GM20000 (cell line): ENCODE measurements at places on chromosomes 12 and 14.

- peak; percentile 84 for DNase-seq
Measured at GRCh38 chr14:22598099-22598895, at the start of gene ABHD4. TSS of gene ABHD4 (plus strand) at chr14:22598300. CDS start at chr14:22598307, 7 bp downstream.

- peak; percentile 25 for DNase-seq
Measured at GRCh38 chr12:77685112-77685511, 145.6 kb upstream of the NAV3 start.

DNA sequence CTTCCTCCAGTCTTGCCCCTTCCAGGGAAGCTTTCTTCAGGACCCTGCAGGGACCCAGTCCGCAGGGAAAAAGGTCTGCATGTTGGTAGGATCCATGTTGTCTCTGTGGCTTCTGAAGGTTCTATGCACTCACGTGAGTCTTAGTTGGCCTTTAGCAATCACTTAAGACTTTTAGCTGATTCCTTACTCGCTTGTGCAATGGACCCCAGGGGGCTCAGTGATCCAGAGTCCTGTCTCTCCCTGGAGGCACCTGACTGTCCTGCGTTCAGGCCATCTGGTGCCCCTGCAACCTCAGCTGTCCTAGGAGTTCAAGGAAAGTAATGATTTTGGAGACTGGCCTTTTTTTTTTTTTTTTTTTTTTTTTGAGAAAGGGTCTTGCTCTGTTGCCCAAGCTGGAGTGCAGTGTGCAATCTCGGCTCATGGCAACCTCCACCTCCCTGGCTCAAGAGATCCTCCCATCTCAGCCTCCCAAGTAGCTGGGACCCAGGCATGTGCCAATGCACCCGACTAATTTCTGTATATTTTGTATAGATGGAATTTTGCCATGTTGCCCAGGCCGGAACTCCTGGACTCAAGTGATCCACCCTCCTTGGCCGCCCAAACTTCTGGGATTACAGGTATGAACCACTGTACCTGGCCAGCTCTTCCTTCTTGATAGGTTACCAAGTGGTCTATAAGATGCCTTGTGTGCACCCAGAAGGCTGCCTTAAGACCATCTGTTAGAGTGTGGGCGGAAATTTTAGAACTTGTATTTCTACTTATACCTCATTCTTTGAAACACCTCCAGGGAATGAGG is 4.6 kb downstream of the IFI27L2 start:
- no peak for DNase-seq

GRCh38 chr12:34287986-34288962 is 266.0 kb downstream of the ALG10 start:
- no peak for DNase-seq

GRCh38 chr14:102849526-102850379 is 72.5 kb downstream of the TRAF3 start:
- no peak for DNase-seq

GRCh38 chr12:55930771-55931316 is at the start of gene DGKA:
TSS of gene DGKA (plus strand) at chr12:55931162. CDS start at chr12:55936504, 5,342 bp downstream.
- peak; percentile 83 for DNase-seq

GRCh38 chr14:52400846-52401245 is 86.7 kb downstream of the PTGER2 start:
- DNase-seq = no peak

DNA sequence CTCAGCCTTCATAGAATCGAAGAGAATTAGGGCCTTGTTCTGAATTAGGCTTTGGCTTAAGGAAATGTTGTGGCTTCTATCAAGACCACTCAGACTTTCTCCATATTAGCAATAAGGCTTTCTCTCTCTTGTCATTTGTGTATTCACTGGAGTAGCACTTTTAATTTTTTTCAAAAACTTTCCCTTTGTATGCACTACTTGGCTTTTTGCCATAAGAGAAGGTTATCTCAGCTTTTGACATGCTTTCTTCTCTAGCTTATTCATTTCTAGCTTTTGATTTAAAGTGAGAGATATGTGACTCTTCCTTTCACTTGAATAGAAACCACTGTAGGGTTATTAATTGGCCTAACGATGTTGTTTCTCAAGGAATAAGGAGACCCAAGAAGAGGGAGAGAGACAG is 244.2 kb downstream of the GPHN start:
- DNase-seq = peak; percentile 7

- DNase-seq = no peak
Measured at GRCh38 chr12:76329159-76329558, 19.1 kb downstream of the BBS10 start.

GRCh38 chr14:76715511-76716081 is 45.7 kb upstream of the VASH1 start:
- DNase-seq = no peak

- DNase-seq = no peak
Measured at GRCh38 chr14:105987563-105987962, 461.2 kb downstream of the TMEM121 start.

DNA sequence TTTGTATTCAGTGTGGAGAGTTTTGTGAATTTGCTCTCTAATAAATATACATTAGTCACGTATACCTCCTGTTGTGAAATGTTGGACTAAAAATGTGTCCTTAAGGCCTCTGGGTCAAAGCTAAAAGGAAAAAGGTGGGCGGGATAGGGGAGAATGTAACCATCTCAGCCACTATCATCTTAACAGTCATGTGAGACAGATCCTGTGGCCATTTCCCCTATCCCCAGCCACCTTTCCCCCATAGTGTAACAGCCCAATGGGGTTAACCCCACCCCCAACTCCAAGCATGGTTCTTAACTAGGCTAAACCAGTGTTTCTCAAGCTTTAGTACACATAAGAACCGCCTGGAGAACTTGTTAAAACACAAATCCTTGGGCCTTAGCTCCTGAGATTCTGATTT is 6.5 kb upstream of the ITPR2 start:
- DNase-seq = no peak
